Stimulated activated CD8-positive, alpha-beta memory T cell treated with anti-CD3 and anti-CD28 coated beads, Interleukin-7, amount 100 ng/mL, for 1 hour (primary cell): ENCODE measurements at places on chromosomes 5 and 9.

DNA sequence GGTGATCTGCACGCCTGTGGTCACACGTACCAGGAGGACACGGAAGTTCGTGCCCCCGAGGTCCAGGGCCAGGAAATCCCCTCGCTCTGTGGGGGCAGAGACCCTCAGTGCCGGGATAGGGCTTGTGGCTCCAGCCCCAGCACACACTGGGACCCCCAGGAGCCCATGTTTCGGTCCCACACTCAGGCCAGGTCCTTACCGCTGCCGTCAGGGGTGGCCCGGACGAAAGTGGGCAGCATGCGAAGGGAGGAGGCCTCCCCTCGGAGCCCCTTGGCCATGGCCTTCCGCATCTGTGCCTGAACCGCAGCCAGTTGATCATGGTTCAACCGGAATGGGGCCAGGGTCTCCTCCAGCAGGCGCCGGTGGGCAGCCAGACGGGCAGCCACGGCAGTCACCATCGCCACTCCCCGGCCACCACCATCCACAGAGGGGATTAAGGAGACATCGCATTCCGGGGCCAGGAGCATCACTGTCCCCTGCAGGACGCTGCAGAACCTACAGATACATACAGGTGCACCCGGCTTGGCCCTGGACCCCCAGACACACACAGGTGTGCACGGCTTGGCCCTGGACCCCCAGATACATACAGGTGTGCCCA lies 11.8 kb downstream of the HK3 start:
- no peak for DNase-seq

DNA sequence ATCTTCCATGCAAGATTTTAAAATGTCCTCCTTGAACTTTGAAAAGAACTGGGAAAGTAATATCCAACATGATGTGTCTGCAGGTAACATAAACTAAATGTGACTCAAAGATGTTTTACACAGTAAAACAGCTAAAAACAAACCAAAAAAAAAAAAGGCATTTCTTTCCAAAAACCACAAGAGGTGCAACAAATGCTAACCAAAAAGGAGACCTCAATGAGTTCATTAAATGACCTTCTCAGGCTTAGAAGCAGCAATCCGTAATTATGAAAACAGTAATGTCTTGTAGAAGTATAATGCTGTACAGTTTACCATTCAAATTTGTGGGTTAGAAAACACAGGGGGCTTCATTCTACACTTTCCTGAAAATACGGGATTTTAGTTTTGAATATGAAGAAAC lies 2.5 kb downstream of the RNF145 start:
- no peak for DNase-seq

DNA sequence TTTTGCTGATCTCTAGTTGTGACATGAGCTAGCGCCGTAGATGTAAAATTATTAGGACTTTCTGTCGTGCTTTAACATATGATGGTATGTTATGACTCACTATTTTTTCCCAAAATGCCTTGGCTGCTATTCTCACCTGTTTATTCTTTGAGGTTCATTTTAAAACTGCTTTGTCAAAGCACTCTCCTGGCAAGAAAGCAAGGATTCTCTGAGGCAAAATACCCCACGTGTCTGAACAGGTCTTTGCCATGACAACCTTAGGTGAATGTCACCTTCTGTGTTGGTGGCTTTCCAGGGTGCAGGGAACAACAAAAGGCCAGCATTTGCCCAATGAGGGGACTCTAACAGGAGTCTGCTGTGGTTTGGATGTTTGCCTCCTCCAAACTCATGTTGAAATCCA lies 30.6 kb upstream of the COL5A1 start:
- no peak for DNase-seq

DNA sequence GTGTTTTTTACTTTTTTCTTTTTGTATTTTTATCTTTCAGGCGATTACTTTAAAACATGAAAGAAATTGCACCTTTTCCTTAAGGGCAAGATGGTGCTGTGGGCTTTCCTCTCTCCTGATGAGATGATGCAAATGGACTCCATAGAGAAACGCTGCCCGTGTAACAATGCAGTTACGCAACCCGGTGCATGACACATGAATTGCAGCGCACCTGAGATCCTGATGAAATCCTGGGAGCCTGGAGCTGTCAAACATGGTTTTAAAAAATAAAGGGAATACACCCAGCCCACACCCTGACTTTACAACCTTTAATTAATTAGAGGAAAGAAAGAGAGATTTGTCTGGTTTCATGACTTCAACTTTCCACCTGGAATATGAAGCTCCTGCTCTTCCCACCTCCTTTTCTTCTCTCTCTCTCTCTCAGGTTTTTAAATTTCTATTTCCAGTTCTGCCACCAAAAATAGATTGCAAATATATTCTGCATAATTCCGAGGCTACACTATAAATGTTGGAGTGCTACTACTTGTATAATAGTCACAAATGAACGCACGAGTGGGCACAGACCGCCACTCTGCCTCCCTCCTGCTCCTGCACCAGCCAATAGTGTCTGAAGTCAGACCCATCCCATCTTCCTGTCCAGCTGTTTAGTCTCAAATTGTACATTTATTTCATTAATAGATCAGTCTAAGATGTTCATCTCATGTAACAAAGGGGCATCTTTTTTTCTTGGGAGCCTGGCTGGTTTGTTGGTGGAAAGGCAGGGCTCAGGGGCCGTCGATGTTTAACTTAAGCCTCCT lies 179.1 kb downstream of the AUH start:
- no peak for DNase-seq

DNA sequence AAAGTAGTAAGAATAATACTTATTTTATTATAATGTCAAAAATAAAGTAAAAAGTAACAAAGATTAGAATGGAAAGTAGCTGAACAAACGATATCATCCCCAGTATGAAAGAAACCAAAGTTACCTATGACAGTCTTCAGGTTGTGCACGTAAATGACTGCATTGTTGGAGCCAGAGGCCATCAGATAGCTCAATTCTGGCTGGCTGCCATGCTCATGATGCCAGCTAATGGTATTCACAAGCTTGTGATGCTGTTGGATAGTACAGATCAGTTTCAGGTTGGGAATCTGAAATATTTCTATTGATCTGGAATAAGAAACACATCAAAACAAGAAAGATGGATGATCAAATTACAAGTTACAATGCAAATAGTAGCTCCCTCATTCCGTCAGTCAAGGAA lies 21.1 kb downstream of the GEMIN5 start:
- DNase-seq = no peak

- no peak for DNase-seq
Measured at GRCh38 chr5:65481171-65481581, 544 bp downstream of the ADAMTS6 start.
